Right renal pelvis (tissue), 4 donors: ENCODE measurements at places on chromosomes 6 and 20. TPM values are rescaled to one million over a fixed set of nuclear protein-coding genes. Genes with fewer than 3 reads are reported as not detected.

DNA sequence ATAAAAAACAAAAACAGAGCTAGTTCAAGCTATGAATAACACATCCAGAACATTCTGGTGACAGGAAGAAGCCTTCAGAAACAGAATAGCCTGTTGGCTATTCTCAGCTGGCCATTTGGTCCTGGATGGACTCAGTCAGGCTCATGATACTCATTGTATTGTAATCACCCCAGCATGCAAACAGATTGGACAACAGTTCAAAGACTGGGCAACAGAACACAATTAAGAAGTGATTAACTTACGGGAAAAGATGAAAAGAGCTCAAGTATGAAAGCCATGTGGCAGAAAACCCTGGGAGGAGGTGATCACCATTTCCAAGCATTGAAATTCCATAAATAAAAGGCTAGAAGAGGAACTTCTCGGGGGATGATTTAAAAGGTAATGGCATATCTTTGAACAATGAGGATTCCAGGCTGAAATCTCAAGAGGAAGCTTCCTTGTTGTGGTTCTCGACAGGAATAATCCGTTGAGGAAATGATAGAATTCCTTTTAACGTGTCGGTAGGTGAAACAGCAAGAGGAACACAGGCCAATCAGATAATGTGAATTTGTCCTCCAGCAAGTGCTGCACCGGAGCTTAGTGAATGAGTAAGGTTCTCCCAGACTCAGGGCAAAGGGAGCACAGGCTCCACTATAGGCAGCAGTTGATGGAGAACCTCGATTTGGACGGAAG lies 172.4 kb downstream of the BCAS1 start:
- no peak for DNase-seq

The CFAP206 gene
- polyA plus RNA-seq = 4.8 TPM

GRCh38 chr6:120395784-120396183 lies 938.5 kb downstream of the TBC1D32 start:
- DNase-seq = no peak

DNA sequence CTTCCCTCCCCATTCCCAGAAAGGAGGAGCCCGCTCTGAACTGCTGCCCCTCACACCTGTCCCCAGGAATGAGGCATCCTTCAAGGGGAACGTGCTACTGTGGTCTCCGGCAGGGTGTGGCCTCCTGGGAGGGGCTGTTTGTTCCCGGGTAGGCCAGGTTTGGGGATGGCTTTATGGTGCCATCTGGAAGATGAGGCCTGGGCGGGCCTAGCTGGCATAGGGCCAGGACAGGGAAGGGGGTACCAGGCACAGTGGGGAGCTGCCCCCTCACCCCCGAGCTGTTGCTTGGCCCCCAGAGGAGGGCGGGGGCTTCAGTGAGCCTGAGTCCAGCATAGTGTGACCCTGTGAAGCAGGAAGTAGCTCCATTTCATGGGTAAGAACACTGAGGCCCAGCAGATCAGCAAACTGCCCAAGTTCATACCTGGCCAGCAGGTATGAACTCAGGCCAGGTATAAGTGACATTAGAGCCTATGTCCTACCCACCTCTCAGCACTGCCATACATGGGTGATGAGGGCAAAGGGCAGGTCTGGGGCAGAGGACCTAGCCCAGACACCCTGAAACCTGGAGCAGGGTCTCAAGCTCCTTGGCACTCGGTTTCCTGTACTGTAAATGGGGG lies 17.5 kb upstream of the SPDEF start:
- no peak for DNase-seq

GRCh38 chr6:70219943-70220613 lies 82.8 kb downstream of the COL9A1 start:
- DNase-seq = no peak

DNA sequence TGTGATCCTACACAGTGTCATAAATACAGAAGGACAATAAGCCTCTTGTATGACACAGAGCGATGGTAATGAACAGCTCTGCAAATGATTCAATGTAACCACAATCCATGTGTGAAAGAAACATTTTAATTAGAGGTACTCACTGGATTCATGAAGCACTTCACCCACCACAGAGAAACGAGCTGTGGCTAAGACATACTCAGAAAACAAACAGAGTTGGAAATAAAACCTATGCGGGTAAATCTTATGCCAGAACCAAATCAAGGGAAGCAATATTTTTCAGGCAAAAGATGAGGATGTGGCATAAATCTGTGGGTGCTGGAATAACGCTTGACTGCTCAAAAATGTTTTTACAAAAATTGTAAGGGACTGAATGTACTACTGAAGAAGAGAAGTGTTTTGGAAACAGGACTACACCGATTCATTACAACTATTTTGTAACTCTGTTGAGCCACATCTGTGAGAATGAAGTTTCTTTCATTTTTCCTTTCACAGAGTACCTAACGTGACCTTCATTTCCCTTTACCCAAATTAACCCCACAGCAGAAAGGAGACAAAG lies 112.1 kb downstream of the WDR27 start:
- no peak for DNase-seq

The CST5 gene
- polyA plus RNA-seq = not detected

The PPP1R14C gene
- polyA plus RNA-seq = 24.2 TPM

DNA sequence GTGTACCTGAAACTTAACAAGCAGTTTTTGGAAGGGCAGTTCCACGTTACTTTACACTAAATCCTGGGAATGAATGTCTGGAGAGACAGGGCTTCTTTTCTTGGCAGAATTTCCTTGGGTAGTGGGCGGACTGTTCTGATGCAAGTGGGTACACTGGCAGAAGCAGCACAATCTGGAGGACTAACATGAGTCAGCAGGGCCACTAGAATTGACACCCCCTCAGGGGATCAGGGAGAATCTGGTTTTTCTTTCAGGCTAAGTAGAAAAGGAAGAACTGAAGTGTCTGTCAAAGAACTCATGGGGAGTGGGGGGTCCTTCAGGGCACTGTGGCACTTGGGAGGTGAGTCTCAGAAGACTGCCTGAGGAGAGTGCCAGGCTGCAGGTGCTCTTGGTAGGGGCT lies 34.6 kb downstream of the PANK2 start:
- no peak for DNase-seq

- DNase-seq = no peak
Observed at GRCh38 chr6:139290787-139291311, 949 bp downstream of the TXLNB start.

DNA sequence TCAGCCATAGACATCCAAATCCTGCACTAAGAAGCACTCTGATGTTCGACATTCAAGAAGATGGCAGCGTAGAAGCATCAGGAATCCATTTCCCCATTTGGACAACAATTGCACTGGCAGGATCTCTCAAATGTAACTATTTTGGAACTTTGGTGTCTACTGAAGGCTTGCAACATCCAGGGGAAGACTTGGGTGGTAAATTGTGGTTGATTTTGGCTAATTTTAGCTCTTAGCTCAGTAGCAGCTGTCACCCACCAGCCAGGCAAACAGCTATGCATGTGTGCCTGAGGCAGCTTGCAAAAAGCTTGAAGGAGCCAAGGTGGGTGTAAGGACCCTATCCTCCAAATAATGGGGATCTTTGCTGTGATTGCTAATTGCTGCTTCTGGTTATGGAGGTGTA lies 35.1 kb upstream of the PPP1R3G start:
- DNase-seq = no peak
